ENCODE measurements at places on chromosomes 13 and 19.

DNA sequence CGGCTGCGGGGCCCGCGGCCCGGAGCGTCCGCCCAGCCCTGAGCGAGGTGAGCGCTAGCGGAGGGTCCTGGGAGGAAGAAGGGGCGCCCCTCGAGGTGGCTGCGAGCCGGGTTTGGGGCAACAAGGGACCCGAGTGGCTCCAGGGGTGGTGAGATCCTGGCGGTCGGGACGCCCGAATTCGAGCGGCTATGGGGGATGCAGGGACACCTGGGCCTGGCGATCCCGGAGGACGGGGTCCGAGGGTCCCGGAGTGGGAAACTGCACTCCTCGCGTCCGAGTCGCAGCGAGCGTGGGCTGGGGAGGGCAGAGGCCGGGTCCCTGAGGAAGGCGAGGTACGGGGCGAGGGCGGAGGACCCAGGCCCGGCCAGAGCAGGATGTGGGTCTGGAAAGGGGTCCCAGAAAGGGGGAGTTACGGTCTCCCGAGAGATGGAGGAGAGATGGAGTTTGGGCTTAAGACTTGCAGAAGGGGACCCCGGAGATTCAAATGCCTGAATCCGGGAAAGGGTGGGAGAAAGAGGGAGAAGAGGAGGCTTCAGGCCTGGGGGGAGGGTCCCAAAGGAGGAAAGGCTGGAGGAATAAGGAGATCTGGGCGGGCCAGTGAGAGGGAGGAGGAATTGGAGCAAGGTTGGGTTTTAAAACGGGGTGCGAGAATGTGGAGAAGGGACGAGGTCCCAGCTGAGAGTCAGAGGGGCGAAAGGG, 542 bp downstream of the CACNG7 start:
- DNase-seq = no peak

DNA sequence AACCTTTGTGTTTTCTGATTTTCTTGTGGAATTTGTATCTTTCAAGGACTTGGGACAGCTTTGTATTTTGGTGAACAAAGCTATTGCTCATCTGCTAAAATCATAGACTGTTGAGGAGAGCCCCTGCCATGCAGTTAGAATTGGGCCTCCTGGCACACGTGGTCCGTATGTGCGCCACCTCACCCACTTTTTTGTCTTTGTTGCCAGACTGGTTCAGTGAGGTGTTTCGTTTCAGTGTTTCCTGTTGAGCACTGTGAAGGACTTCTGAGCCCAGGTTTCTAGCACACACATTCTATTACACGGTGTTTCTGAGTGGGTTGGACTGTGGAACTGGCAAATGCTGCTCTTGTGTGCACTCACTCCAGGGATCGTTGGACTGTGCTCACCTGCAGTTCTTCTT, 37.6 kb upstream of the RNF113B start:
- DNase-seq = no peak

DNA sequence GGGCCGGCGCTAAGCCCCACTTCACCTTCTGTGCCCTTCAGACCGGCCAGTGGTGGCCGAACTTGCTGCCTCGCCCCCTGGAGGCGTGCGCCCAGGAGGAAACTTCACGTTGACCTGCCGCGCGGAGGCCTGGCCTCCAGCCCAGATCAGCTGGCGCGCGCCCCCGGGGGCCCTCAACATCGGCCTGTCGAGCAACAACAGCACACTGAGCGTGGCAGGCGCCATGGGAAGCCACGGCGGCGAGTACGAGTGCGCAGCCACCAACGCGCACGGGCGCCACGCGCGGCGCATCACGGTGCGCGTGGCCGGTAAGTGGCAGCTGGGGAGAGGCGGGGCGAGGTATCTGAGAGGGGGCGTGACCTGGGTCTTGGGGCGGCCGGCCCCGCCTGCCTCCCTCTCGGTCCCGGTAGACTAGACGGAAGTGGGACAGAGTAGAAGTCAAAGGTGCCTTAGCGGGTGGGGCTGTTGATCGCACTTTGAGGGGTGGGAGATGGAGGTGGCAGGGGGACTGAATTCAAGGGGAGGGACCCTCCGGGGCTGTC, 5.6 kb downstream of the ICAM5 start:
- DNase-seq = peak; percentile 80

DNA sequence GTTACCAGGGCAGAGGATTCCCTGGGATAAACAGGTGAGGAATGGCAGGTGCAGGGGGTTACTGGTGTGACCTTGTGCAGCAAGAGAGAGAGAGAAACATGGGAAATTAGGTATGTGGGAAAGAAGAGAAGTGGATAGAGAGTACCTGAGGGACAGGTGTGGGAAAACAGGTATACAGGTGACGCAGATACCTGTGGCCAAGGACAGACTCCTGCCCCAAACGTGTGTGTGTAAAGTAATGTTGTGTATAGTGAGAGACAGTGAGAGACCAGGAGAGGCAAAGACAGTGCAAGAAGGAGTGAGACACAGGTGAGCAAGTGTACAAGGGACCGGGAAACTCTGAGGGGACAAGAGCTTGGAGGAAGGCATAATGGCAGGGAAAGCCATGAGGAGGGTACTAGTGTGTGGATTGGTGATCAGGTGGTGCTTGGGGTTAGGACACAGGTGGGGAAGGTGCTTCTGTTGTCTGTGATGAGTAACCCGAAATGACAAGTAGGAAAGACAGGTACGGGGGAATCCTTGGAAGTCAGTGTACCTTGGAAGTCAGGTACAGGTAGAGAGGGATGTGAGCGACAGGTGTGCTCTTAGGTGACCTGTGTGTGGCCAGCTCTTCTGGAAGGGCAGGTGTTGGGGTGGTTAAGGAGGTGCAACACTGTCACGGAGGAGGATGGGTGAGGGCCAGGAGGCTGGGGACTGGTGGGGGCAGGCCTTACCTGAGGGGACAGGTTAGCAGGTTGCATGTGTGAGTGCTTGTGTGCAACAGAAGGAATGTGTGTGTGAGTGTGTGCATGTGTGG, 2.8 kb downstream of the ERFL start:
- no peak for DNase-seq

- DNase-seq = no peak
These were observed 2.3 kb downstream of the GAS6 start for GRCh38 chr13:113861433-113862030.

GRCh38 chr13:47170971-47171370, 274.1 kb upstream of the HTR2A start:
- no peak for DNase-seq

DNA sequence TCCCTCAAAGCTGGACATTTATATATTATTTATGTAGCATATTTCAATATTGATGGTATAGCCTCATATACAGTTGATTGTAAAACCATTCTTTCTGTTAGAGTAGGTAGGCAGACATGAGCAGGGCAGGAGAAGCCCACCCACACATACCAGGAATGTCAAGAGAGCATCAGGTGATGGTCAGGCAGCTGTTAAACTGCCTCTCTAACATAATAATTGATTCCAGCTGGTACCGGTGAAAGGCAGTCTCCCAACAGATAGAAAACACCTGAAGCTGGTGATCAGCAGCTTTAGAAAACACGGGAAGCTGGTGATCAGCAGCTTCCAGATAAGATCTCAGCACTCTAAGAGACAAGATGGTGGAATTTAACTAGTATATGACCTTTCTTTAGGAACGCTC, 132.9 kb downstream of the SLITRK6 start:
- no peak for DNase-seq
